ENCODE measurements at places on chromosomes 3 and 15.

GRCh38 chr15:45441686-45442085, 63.3 kb upstream of the GATM start:
- DNase-seq = no peak

DNA sequence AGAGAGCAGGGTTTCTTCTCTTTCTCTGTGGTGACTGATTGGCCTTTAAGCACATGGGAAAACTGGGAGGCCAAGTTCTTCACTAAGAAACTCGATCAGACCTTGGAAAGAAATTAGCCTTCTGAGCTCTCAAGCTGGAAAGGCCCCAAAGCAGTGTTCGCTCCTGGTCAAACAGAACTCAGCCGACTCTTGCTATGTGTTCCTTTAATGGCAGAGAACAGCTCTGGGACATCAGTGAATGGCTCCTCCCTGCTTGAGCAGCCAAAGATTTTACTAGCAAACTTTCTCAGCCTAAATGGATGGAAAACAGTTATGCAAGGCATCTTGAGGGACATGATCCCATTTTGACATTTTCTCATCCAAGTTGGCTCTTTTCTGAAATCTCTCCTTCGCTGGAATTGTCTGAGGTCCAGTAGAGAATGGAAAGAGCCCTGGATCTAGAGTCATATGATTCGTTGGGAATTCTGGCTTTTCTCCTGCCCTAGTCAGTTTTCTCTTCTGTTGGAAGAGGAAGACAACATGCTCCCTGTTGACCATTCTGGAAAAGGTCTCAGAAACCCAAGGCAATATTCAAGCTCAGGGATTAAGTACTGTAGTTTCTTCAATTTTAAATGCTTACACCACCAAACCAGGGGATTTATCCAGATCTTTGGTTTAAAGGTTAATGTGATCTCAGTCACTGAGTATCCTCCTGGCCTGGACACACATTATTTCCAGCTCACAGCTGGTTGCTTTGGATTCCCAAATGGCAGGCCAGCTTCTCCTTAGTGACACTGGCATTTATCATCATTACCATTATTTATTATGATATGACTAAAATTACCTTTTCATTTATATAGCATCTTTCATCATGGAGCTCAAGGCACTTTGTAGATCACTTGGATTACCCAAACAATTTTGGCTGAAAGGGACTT, 319.6 kb downstream of the AGBL1 start:
- DNase-seq = no peak

DNA sequence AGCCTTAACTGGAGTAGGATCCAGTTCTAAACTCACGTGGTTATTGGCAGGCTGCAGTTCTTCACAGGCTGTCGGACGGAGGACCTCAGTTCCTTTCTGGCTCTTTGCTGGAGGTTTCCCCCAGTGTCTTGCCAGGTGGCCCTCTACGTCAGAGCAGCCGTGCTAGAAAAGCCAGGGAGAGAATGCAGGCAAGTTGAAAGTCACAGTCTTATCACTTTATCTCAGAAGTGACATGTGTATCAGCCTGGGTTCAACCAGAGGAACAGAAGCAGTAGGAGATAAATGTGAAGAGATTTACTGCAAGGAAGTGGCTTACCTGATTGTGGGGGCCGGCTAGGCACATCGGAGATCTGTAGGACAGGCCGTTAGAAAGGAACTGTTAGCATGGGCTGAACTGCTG, 125.3 kb upstream of the BNIP2 start:
- DNase-seq = no peak

DNA sequence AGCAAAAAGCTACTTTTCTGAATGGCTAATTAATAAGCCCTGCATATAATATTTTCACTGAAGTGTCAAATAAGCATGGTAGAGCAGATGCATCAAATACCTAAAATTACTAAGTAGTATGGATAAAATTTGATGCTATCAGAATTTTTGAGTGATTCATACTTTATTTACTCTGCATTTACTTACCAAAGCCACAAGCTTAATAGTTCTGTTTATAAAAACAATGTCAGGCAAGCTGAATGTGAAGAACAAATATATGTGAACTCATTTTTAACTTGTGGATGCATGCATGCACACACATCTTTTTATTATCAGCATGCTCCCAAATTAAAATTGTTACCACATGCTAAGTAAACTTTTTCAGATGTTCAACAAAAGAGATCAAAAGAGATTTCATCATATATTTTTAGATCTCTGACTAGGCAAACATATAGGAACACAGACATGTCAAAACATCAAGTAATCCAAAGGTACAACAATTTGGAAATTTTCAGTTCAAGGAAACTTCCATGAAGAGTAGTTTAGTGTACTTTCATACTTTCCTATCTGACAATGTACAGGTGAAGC, 969.4 kb downstream of the ROBO1 start:
- no peak for DNase-seq

DNA sequence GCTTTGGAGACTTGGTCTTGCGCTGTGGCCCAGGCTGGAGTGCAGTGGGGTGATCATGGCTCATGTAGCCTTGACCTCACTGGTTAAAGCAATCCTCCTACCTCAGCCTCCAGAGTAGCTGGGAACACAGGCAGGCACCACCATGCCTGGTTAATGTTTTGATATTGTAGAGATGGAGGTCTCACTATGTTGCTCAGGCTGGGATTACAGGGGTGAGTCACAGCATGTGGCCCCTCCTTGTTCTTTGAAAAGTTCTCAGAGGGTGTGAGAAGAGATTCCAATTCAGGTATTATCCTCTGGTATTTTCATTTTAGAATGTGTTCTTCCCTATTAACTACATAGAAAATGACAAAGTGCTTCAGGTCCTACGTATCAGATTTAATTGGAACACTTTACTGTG, 51.9 kb upstream of the RPL32 start:
- no peak for DNase-seq

DNA sequence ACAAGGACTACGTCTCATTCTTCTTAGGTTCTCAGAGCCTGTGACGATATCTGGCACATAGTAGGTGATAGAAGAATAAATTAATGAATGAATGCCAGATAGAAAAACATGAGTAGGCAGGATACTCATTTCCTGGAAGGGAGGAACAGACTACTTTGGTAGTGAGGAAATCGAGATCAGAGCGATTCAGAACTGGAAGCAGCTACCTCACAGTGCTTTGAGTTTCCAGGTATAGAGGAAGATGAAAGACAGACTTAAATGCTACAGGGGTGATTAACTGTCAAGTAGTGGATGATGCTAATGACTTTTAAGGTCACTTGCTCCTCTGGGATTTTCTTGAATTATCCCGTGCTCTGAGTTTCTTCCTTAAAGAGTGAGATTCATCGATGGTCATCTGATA, 951.5 kb upstream of the CFAP20DC start:
- DNase-seq = no peak
